ENCODE measurements at places on chromosomes 16 and 17.

DNA sequence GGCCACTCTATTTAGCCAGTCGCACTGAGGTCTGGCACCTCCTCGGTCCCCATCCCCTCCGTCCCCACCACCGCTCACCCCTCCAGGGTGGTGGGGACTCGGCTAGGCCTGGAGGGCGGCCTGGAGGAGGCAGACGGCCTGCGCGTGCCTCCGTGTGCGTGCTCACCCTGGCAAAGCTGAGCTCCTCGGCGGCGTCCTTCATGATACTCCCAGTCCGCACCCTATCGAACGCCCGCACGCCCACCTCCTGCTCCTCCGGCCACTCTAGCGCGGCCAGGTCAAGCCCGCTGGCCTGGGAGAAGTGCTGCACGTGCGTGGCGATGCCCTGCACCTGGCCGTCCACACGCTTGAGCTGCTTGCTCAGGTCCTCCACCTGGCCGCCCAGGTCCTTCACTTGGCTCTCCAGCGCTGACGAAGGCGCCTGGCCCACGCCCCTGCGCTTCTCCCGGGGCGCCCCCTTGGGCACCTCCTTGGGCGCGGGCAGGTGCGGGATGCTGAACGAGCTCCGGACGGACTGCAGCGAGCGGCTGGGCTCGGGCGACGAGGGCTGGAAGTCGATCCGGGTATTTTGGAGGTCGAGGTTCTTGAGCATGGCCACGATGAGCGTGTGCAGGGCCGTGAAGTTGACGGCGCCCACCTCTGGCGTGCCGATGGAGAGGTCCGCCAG, 644 bp downstream of the QRICH2 start:
- no peaks in the 10 kb centered on the region for H3K4me1 ChIP-seq
- no peak overlapping the region for H3K4me3 ChIP-seq
- H3K27ac ChIP-seq: no peak overlapping the region
- no peaks in the 10 kb centered on the region for H3K36me3 ChIP-seq
- no peak for DNase-seq

- no peak overlapping the region for H3K27ac ChIP-seq
- H3K27me3 ChIP-seq: no peaks in the 10 kb centered on the region
- peaks cover 15% of the 10 kb centered on the region for H3K4me1 ChIP-seq
- no peaks in the 10 kb centered on the region for H3K36me3 ChIP-seq
- peak; percentile 11 for DNase-seq
Measured at GRCh38 chr17:40531051-40531991, 29.9 kb upstream of the TNS4 start.

DNA sequence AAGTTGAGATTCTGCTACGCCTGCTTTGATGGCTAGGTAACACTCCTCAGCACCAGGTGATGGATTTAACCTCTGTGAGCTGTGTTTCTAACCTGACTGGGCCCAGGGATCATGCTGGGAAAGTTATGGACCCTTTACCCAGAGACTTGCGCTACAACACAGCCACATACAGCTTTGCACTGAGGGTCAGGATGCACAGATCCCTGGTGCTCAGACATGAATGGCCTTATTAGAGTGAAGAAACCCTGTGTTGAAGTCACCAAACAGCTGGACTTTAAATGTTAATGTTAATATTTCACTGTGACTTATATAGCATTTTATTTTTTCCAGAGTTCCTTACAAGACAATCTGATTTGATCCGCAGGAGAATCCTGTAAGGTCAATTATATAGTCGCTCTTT, 114.3 kb downstream of the MSI2 start:
- peaks cover 57% of the 10 kb centered on the region for H3K4me1 ChIP-seq
- peak overlapping the region; percentile 88 for H3K27ac ChIP-seq
- no peaks in the 10 kb centered on the region for H3K27me3 ChIP-seq
- no peak for DNase-seq
- H3K36me3 ChIP-seq: no peaks in the 10 kb centered on the region

DNA sequence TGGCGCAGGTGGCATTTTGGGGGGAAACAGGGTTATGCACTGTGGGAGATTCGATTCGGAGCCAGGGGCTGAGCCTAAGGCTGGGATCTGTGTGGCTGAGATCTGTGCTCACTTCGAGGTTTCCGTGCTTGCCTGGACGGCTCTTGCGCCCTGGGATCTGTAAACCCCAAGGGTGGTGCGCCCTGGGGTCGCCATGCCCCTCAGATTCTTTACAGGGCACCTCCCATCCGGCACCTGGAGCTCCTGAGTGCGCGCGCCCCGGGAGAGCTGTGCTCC, 377 bp downstream of the SLC13A5 start:
- no peaks in the 10 kb centered on the region for H3K4me1 ChIP-seq
- H3K27me3 ChIP-seq: peaks cover 22% of the 10 kb centered on the region
- no peaks in the 10 kb centered on the region for H3K36me3 ChIP-seq
- peak overlapping the region; percentile 46 for H3K4me3 ChIP-seq

Data from gastrocnemius medialis (tissue), 4 donors.